ENCODE measurements at places on chromosomes 3 and 15.

DNA sequence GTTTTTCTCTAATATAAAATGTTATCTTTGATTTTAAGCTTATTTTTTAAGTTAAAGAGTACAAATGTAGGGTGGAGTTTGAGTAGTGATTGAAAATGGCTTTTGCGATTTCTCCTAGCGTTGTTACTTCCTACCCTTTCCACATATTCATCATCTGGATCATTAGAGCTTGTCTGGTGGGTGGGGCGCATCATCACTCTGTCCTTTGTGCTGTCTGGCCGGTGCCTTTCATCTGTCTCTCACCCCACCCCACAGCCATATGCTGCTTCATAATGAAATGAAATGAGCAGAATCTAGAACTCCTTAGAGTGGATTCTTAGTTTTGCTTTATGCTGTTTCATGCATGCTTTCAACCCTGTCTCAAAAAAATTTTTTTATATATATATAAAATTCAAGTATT, 44.3 kb downstream of the ATP1B3 start:
- DNase-seq = no peak

GRCh38 chr3:124514683-124515082, 215.6 kb upstream of the UMPS start:
- DNase-seq = no peak

GRCh38 chr3:101271728-101272127, 48.6 kb downstream of the IMPG2 start:
- DNase-seq = no peak

DNA sequence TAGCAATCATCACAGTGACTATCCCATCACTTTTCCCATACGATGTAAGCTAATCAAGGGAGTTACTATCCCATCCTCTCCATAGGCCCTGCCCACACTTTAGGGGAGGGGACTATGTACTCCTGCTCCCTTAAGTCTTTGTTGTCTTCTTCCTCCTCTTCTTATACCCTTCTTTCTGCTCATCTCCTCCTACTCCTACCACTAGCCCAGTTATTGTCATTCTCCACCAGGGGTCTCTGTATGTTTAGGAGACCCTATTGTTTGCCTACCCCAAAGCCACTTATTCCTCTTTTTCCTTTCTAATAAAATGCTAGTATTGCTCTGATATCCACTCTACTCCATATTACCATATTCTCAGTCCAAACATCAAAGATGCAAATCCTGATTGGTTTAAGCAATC, 27.8 kb downstream of the STAC start:
- DNase-seq = no peak

GRCh38 chr15:87269566-87269965, 987.0 kb downstream of the NTRK3 start:
- DNase-seq = no peak

- no peak for DNase-seq
Measured at GRCh38 chr3:161510510-161511260, 14.1 kb downstream of the OTOL1 start.

Measured in CD4-positive, alpha-beta T cell treated with Interleukin-17A for 1 hour (primary cell).